RPMI7951 (cell line): ENCODE measurements at places on chromosomes 1 and 21. TPM values are rescaled to one million over a fixed set of nuclear protein-coding genes. Genes with fewer than 3 reads are reported as not detected.

PCP4 gene
- not detected in 2 replicates for total RNA-seq

- no peak for DNase-seq
These were observed 20.0 kb upstream of the CDC14A start for GRCh38 chr1:100332331-100332730.

- no peak for DNase-seq
These were observed 223.7 kb upstream of the CSF3R start for GRCh38 chr1:36706416-36706815.

DNA sequence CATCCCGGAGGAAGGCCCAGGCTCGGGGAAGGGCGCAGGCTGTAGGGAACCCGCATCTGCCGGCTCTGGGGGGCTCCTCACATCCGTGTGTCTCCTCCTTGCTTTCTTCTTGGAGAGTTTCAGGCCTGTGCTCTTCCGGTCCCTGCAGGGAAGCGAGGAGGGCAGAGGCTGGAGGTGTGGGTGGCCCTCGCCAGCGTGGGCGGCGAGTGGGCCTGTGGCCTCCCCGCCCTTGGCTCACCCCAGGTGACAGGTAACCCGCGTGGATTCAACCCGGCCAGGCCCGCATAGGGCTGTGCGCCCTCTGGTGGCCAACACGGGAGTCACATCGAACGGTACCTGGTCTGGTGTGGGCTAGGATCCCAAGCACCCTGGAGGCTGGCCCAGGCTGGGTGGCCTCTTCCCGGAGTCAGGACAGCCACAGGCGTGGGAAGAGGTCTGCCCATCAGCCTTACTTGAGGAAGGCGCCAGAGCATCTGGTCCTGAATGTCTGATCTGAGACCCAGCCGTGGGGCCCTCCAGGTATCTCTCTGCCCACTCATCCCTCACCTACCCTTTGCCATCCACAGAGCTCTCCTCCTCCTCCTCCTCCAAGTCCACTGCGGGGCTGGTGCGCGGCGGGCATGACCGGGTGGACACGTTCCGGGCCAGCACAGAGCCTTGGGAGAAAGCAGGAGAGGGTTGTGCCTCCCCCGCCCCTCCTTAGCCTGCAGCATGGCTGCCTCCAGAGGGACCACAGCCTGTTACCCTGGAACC is 9.6 kb upstream of the TNFRSF25 start:
- peak; percentile 25 for DNase-seq

INSRR gene
- total RNA-seq = not detected in 2 replicates
